Activated naive CD4-positive, alpha-beta T cell treated with anti-CD3 and anti-CD28 coated beads for 36 hours (primary cell): ENCODE measurements at places on chromosomes 7 and 10. TPM values are rescaled to one million over a fixed set of nuclear protein-coding genes. Genes with fewer than 3 reads are reported as not detected.

DNA sequence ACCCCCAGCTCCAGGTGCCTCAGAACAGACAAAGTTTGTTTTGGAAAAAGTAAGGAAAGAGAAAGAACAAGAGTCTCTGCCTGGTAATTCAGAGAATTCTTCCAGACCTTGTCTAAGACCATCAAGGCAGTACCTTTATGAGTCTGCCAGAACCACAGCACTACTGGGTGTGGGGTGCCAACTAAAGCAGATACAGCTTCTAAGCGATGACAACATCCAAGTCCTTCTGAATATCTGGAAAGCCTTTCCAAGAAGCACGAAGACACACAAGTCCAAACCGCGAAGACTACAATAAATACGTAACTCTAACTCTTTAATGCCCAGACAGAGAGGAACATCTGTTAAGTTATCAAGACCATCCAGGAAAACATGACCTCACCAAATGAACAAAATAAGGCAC is 94.3 kb downstream of the SIRT1 start:
- DNase-seq = no peak

DNA sequence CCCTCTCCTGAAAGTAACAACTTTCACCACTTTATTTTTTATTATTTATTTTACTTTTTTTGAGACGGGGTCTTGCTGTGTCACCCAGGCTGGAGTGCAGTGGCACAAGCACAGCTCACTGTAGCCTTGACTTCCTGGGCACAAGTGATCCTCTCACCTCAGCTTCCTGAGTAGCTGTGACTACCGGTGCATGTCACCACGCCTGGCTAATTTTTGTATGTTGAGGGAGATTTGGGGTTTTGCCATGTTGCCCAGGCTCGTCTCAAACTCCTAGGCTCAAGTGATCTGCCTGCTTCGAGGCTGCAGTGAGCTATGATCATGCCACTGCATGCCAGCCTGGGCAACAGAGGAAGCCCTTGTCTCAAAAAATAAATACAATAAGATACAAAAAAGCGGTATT is 14.9 kb upstream of the SLIT1 start:
- no peak for DNase-seq

- DNase-seq = no peak
Observed at GRCh38 chr7:22204312-22204711, 152.6 kb downstream of the RAPGEF5 start.

- DNase-seq = peak; percentile 42
Observed at GRCh38 chr10:7272008-7272407, 138.8 kb downstream of the SFMBT2 start.

GRCh38 chr7:113504691-113505090 is 386.3 kb upstream of the SMIM30 start:
- no peak for DNase-seq

GRCh38 chr7:32018845-32019578 is 51.2 kb downstream of the PDE1C start:
- no peak for DNase-seq

- DNase-seq = no peak
Observed at GRCh38 chr7:20284003-20284770, 46.5 kb upstream of the ITGB8 start.

DNA sequence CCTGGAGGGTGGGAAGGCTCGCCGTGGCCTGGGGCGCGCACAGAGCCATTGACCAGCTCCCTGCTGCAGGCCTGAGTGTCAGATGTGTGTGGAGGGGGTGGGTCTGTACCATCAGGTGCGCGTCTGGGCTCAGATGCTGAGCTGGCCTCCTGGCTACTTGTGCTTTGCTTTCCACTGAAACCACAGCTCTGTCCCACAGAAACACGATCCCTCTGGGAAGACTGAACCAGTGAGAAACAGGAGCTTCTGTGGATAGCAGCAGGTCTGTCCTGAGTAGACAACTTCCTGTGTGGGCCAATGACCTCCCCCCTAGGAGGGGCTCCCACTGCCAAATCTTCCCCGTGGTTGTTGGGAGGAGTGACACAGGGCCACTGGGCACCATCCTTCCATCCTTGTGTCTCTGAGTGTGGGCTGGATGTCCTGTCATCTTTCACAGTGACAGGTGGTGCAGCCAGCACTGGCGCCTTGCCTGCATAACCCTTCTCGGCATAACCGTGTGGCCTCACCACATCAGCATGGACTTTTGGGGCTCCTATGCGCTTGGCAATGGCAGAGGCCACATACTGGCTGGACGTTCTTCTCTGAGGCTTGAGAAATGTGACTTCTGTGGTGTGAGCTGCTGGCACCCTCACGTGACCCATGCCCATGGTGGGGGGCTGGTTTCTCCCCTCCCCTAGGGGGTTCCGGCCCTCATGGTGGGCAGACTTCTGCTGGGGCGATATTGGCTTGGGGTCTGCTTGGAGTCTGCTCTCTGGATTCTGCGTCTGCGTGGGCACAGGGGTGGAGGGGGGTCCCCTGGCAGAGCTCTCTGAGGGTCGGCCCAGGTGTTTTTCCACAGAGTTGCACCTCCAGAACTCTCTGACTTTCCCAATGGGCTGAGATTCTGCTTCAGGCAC is 245.5 kb upstream of the GRB10 start:
- DNase-seq = no peak

DNA sequence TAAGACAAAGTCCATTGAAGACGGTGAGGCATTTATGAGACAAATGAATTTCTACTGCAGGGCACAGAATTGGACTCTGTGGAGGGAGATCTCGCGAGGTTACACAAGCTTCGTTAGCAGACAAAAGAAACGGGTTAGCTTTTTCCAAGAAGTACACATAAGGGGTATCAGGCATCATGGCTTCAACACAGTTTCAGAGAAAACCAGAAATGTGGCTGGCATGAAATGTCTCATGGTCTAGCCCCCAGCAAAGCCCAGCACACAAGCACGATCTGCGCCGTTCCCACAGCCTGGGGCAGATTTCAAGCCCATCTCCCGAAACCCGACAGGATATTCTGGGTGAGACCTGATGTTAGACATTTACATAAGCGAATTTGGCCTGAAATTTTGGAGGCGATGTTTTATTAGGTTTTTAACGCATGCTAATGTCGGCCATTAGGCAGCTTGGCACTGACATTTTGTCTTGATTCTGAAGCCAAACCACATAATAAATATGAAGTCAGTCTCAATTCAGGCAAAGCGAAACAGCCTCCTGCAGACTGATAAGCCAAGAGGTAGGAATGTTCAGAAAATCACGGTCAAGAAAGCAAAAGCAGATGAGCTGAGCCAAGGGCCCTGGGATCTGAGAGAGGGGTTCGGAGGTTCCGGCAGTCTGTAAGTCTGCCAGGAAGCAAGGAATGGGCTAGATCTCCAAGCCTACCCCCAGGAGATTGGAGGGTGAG is 240.5 kb downstream of the PRPF18 start:
- no peak for DNase-seq

DNA sequence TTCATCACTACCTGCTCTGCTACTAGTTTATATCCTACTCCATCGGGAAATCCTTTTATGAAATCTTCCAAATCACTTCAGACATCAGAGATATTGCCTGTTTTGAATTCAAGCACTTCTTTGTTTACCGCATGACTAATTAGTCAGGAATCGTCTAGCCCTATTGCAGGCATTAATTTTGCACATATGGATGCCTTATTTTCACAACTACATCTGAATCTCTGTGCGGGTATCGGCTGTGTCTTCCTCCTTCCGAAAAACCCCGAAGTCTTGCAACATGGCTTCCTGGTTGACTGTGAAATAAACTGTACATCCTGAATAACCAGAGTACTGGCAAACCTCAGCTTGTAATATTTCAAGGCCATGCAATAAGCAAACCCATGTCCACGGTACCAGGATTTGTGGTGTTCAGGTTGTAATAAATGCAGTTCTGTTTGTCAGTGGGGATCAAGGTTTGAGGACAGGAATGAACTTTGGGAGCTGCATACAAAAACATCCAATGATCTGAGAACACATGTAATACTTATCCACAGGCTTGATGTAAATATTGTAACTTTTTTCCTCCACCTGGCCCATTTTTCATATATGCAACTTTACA is 642.1 kb downstream of the PARD3 start:
- DNase-seq = no peak

DNA sequence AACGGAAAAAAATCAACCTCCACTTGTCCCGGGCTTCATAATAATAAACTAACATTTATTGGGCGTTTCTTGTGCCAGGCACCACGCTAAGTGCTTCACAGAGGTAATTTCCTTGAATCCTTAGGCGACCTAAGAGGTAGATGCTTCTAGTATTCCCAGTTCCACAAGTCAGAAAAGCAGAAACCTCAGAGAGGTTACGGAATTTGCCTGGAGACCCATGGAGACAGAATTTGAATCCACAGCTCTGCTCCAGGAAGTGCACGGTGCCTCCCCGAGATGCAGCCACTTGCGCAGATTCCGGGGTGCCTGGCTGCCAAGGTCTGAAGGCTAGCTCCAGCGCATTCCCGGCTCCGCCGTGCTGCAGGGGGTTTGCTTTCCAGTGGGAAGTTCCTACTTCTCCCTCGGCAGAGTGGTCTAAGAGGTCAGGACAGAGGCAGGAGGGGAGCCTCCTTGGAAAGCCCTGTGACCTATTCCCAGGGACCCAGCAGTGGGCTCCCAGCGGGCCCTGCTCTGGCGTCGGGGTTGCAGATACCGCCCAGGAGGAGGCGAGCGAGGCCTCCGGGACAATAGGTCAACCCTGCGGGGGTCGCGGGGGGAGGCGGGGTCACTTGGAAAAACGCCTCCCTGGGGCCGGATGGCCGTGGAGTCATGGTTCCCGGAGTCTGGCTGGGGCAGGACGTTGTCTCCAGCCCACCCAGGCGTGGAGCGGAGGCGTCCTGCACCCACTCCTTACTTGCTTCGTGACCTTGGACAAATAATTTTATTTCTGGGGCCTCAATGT is 10.1 kb upstream of the NKX2-3 start:
- no peak for DNase-seq

DNA sequence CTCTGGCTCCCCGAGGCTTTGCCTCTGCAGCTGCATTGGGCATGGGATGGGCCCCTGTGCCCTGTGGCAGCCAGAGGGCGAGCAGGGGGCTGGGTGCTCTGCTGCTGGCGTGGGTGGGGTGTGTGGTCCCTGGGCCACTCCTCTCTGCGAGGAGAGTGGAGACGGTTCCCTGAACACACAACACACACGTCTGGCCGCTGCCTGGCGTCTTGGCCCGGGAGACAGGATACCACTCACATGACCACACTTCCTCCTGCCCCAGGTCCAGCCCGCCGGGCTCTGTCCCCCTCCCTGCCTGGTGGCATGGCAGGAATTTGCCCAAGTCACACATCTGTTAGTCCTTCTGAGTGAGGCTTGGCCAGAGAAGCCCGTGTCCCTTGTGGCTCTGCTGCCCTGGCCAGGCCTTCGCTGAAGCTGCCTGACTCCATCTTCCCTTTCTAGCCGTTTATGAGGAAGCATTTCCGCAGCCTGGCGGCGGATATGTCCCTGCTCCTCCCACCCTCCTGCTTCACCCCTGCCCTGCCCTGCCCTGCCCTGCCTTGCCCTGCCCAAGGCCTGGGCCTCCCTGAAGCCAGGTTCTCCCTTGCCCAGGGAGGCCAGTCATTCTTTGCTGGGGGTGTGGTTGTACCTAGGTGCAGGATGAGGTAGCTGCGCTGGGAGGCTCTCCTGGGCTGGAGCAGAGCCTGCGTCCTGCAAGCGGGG is 3.0 kb downstream of the BRI3 start:
- no peak for DNase-seq

- DNase-seq = no peak
Observed at GRCh38 chr10:23999445-23999844, 209.5 kb upstream of the KIAA1217 start.

GRCh38 chr7:130909161-130909836 is 175.3 kb upstream of the KLF14 start:
- DNase-seq = no peak

DNA sequence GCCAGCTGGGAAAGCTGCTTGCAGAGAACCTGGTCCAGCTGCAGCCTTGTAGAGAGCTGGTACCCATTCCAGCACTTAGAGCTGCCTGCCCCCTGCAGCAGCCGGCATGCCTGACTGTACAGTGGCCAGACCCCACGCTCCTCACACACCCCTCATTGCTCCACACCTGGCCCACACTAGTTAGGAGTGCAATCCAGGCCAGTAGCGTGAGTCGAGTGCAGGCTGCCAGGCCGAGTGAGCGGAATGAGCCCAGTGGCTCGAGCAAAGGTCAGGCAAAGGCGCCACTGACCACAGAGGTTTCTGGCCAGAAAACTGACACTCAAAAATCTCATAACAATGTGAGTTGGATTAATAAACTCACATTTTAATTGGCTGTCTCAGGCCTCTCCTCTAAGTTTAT is 921.7 kb upstream of the KCND2 start:
- no peak for DNase-seq

- DNase-seq = no peak
Observed at GRCh38 chr7:106795877-106796231, 69.2 kb upstream of the PIK3CG start.

- no peak for DNase-seq
Observed at GRCh38 chr7:71251706-71252105, 119.8 kb downstream of the GALNT17 start.

DNA sequence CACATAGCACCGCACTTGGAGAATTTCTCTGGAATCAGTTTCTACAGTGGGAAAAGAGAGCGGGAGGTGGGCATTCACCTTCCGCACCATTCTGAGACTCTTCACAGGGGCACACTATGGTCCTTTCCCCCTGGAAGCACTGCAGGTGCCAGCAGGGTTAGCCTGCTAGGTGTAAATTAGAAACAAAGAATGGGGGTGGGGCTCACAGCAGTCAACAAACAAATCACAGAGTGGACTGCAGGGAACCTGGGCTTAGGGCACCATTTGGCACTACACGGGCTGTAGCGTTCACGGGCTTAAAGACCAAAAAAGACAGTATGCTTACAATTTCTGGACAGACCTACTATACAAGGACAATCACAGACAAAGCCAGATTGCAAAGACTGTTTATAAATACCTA is 8.0 kb upstream of the PKD1L1 start:
- DNase-seq = no peak

- no peak for DNase-seq
Observed at GRCh38 chr10:6702030-6702429, 122.0 kb upstream of the PRKCQ start.

DNA sequence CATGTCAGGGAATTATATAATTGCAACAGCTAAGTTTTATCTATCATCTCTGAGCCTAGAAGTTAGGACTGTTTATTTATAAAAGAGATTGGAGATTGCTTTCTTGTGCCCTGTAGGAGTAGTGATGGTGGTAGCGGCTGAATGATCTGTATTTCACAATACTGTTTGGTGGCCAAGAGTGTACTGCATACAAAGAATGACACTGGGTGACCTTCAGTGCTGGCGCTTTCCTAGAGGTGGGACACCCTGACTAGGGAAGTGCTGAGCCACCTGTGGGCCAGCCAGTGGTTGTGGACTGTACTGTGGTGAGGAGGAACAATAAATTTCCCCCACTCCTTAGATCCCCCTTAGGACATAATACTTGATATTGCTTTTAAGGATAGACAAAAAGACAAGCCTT is 53.0 kb downstream of the COPG2 start:
- DNase-seq = no peak

- no peak for DNase-seq
Observed at GRCh38 chr10:6813856-6814255, 233.8 kb upstream of the PRKCQ start.

Gene CYP26C1
- total RNA-seq = not detected

Gene PRLHR
- total RNA-seq = not detected

Gene SLC16A9
- total RNA-seq = 0.84 TPM

Gene OPN1SW
- total RNA-seq = not detected

Gene SLC16A12
- not detected for total RNA-seq

Gene ZNF777
- total RNA-seq = 8.7 TPM

Gene LCOR
- 18.1 TPM for total RNA-seq

Gene RBP3
- total RNA-seq = not detected

Gene SPDYE1
- not detected for total RNA-seq

Gene SPDYE16
- total RNA-seq = not detected

Gene TMEM236
- not detected for total RNA-seq

Gene TAS2R5
- 0.95 TPM for total RNA-seq

Gene FAM200A
- total RNA-seq = 3.3 TPM

Gene PRXL2A
- 17.7 TPM for total RNA-seq
